ENCODE measurements at places on chromosomes 13 and 19. TPM values are rescaled to one million over a fixed set of nuclear protein-coding genes. Genes with fewer than 3 reads are reported as not detected.

RXFP2 gene
- not detected for total RNA-seq

TUBA3C gene
- total RNA-seq = not detected

SYNGR4 gene
- total RNA-seq = 0.38 TPM

GRCh38 chr19:37074819-37075362 lies 3.3 kb upstream of the ZNF420 start:
- no peaks in the 10 kb centered on the region for H3K27me3 ChIP-seq
- H3K4me3 ChIP-seq = no peak overlapping the region
- no peak overlapping the region for H3K27ac ChIP-seq
- peaks cover 14% of the 10 kb centered on the region for H3K36me3 ChIP-seq
- peaks cover 11% of the 10 kb centered on the region for H3K4me1 ChIP-seq

DNA sequence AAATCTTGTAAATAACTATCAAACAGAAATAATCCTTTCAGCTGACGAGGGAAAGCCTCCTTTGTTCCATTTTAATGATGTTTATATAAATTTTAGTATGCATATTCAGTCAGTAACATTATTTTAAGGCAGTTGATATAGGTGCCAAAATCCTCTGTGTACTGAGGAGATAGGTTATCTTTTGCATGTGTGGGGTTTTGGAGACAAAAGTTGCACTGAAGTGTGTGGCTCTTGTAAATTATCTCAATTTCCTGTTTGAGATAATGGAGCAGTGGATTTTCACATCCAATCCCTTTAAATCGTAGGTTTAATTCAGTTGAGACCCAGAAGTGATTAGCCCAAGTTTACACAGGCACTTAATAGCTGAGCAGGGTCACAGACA lies 106.6 kb downstream of the RGCC start:
- no peak overlapping the region for H3K27ac ChIP-seq
- H3K36me3 ChIP-seq = peaks cover 4% of the 10 kb centered on the region
- H3K27me3 ChIP-seq = no peaks in the 10 kb centered on the region
- H3K4me3 ChIP-seq = no peak overlapping the region
- H3K4me1 ChIP-seq = peaks cover 13% of the 10 kb centered on the region

Data from activated CD8-positive, alpha-beta T cell treated with anti-CD3 and anti-CD28 coated beads for 36 hours (primary cell).